ENCODE measurements at places on chromosomes 16 and 17.

DNA sequence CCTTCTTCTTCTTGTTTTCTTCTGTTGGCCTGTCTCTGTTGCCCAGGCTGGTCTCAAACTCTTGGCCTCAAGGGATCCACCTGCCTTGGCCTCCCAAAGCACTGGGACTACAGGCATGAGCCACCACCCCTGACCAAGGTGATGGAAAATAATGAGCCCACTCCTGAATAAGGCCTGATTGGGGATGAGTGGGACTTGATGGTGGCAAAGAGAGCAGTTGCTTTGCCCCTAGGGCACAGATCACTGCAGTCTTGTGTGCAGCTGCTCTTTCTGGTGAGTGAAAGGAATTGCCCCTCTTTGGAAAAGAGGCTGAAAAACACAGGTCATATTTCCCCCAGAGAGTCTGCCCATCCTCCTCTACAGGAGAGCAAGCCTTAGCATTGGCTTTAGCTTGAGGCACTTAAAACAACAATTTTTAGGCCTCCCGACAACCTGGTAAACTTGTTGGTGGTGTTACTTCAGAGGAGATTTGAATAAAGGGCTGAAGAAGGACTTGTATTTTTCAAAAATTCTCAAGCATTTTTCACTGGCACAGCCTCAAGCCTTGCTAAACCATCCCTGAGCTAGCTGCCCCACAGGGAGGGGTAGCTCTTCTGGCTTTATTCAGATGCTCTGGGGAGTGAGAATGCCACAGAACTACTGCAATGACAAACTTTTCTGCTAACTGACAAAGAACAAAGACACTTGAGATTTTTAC, 6.1 kb upstream of the PDP2 start:
- H3K4me1 ChIP-seq = peaks cover 10% of the 10 kb centered on the region
- no peak overlapping the region for H3K27ac ChIP-seq
- no peaks in the 10 kb centered on the region for H3K36me3 ChIP-seq
- H3K27me3 ChIP-seq = no peaks in the 10 kb centered on the region
- no peak overlapping the region for H3K4me3 ChIP-seq

GRCh38 chr16:72926177-72927070, 121.5 kb downstream of the ZFHX3 start:
- H3K27ac ChIP-seq = no peak overlapping the region
- H3K4me3 ChIP-seq = no peak overlapping the region
- no peaks in the 10 kb centered on the region for H3K36me3 ChIP-seq
- peaks cover 37% of the 10 kb centered on the region for H3K4me1 ChIP-seq

DNA sequence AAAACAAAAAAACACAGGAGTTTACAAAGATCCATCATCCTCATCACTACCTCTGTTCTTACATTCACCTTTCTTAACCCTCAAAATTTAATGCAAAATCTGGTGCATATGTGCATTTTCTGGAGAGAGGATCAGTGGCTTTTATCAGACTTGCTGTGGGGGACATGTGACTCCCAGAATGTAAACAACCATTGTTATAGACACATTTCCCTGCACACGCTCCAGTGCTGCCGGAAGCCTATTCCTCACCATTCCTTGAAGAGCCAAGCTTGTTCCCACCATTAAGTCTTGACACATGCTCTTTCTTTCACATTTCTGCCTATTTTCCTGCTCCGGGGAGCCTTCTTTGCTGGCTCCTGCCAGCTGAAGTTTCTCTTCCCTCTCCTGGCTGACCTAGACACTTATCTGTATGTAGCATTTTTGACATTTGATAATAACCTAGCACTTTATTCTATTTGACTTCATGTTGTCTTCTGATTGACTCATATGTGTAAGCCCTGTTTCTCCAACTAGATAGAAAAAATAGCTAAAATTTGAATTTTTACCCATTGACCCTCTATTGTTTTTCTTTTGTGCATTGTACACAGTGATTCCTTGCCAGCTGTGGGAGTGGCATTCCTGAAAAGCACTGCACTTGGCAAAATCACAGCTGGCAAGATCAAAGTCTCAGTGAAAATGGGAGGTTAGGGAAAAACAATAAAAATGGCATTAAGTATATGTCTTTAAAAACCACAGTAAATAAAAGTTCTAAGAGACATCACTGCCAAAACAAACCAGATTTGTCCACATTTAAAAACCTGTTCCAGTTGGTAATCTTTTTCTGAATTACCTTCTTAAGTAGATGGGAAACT, 76.8 kb upstream of the CIBAR2 start:
- no peaks in the 10 kb centered on the region for H3K36me3 ChIP-seq
- H3K27me3 ChIP-seq = no peaks in the 10 kb centered on the region
- peaks cover 5% of the 10 kb centered on the region for H3K4me1 ChIP-seq
- H3K4me3 ChIP-seq = no peak overlapping the region
- no peak overlapping the region for H3K27ac ChIP-seq
- DNase-seq = no peak

DNA sequence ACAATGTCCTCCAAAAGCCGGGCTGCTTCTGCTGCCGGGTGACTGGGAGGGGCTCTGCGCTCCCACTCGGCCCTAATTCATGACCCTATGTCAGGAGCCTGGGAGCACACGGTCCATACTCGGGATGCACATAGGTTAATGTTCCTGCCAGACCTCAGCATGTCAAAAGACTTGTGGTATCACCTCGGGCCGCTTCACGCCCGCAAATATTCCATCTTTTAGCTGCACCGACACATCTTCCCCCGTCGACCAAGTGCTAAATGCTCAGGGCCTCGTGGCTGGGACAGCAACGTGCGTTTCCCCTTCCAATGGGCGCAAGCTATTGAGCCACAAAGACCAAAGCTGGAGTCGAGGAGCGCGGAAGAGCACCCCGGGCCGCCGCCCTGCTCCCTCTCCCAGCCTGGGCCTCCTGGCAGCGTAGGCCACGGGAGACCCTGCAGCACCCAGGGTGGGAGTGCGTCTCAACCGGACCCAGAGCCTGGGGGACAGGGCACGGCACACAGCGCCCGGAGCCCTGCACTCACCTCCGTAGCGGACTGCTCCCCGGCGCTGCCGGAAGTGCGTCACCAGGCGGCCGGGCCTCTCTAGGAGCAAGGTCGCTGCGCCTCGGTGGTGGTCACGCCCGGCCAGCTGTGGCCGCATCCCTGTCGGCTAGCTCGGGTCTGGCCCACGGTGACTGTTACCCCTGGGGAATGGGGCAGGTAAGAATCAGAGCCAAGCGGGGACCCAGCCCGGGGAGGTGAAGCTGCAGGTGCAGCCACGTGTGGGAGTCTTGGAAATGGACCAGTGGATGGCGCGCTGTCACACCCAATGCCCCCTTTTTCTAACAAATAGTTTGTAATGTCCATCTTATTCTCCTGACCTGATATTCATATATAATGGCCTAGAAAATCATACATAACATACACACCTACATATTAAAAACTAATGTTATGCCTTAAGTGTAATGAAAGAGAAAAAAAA, at the start of gene ZNF23:
TSS of gene ZNF23 (minus strand) at position 562 of the 963 bp plus-strand sequence. CDS start 5,451 bp downstream, outside the sequence.
- peak; percentile 89 for DNase-seq
- H3K27me3 ChIP-seq = no peaks in the 10 kb centered on the region
- peak within 1 kb of the TSS; percentile 83 for H3K27ac ChIP-seq
- H3K4me3 ChIP-seq = peak within 1 kb of the TSS; percentile 96
- peaks cover 20% of the 10 kb centered on the region for H3K4me1 ChIP-seq
- H3K36me3 ChIP-seq = no peaks in the 10 kb centered on the region

GRCh38 chr17:13917634-13918033, 151.7 kb upstream of the COX10 start:
- no peaks in the 10 kb centered on the region for H3K4me1 ChIP-seq
- no peaks in the 10 kb centered on the region for H3K27me3 ChIP-seq
- H3K36me3 ChIP-seq = no peaks in the 10 kb centered on the region
- no peak for DNase-seq
- H3K27ac ChIP-seq = no peak overlapping the region
- no peak overlapping the region for H3K4me3 ChIP-seq
